Testis (tissue), 5 donors: ENCODE measurements at places on chromosomes 12 and 14. TPM values are rescaled to one million over a fixed set of nuclear protein-coding genes. Genes with fewer than 3 reads are reported as not detected.

SRP54 gene
- total RNA-seq: 132 TPM

KRT81 gene
- total RNA-seq: 0.74 TPM

RNASE1 gene
- 2,939 TPM for total RNA-seq

ITPR2 gene
- 56.9 TPM for total RNA-seq

SOAT2 gene
- total RNA-seq: not detected

FGD4 gene
- 90.2 TPM for total RNA-seq

WNT1 gene
- total RNA-seq: 1.4 TPM

SLC6A13 gene
- total RNA-seq: 3.5 TPM

PTPN21 gene
- total RNA-seq: 58.6 TPM

NKX2-1 gene
- 0.43 TPM for total RNA-seq

CCDC177 gene
- 1.9 TPM for total RNA-seq

- H3K36me3 ChIP-seq: no peaks in the 10 kb centered on the region
- H3K4me1 ChIP-seq: no peaks in the 10 kb centered on the region
- no peak for DNase-seq
- H3K27ac ChIP-seq: no peak overlapping the region
These were observed 79.9 kb downstream of the HEATR5A start for GRCh38 chr14:31340297-31341063.

- H3K27me3 ChIP-seq: no peaks in the 10 kb centered on the region
- H3K4me3 ChIP-seq: no peak overlapping the region
- H3K36me3 ChIP-seq: no peaks in the 10 kb centered on the region
- no peaks in the 10 kb centered on the region for H3K4me1 ChIP-seq
These were observed 14.6 kb upstream of the CACNB3 start for GRCh38 chr12:48803675-48804074.

DNA sequence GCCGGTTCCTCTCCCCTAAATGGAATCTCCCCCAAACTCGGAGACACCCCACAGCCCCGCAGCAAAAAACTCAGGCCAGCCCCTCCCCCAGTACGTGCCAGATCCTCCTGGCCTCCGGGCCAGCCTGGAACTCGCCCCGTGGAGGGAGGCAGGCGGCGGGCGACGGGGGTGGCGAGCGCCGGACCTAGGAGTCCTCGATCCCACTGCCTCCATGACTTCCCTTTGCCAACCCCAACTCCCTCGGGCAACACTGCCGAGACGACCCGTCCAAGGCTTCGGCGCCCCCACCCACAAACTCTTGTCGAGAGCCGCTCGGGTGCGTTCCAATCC, 400 bp downstream of the ADCY6 start:
- H3K27me3 ChIP-seq: no peaks in the 10 kb centered on the region
- peak overlapping the region; percentile 60 for H3K27ac ChIP-seq
- peak overlapping the region; percentile 77 for H3K4me3 ChIP-seq
- DNase-seq: no peak
- no peaks in the 10 kb centered on the region for H3K36me3 ChIP-seq

- H3K27me3 ChIP-seq: no peaks in the 10 kb centered on the region
- no peaks in the 10 kb centered on the region for H3K4me1 ChIP-seq
- no peak overlapping the region for H3K4me3 ChIP-seq
These were observed 272.4 kb upstream of the FOXG1 start for GRCh38 chr14:28494196-28494595.

- no peaks in the 10 kb centered on the region for H3K4me1 ChIP-seq
- H3K36me3 ChIP-seq: no peaks in the 10 kb centered on the region
- H3K4me3 ChIP-seq: no peak overlapping the region
- no peaks in the 10 kb centered on the region for H3K27me3 ChIP-seq
- no peak for DNase-seq
- no peak overlapping the region for H3K27ac ChIP-seq
These were observed 61.2 kb upstream of the ST8SIA1 start for GRCh38 chr12:22395666-22396065.

DNA sequence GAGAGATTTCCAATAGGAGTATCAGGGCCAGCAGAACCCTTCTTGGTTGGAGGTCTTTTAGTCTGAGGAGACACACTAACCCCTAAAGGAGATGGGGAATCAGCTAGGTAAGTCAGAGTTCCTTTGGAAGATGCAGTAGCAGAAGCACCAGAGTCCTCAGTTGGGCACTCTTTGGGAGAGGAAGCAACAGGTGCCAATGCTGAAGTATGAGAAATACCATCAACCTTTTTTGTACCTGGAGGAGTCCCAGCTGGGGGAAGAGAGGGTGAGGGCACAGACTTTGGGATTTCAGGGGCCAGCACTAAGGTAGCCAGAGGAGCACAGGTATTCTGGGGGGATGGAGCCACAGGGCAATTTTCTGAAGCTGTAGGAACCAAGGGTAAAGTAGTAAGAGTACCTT, 6.0 kb downstream of the NACA start:
- H3K4me1 ChIP-seq: peaks cover 51% of the 10 kb centered on the region
- H3K27me3 ChIP-seq: no peaks in the 10 kb centered on the region
- H3K36me3 ChIP-seq: no peaks in the 10 kb centered on the region
- no peak overlapping the region for H3K27ac ChIP-seq

DNA sequence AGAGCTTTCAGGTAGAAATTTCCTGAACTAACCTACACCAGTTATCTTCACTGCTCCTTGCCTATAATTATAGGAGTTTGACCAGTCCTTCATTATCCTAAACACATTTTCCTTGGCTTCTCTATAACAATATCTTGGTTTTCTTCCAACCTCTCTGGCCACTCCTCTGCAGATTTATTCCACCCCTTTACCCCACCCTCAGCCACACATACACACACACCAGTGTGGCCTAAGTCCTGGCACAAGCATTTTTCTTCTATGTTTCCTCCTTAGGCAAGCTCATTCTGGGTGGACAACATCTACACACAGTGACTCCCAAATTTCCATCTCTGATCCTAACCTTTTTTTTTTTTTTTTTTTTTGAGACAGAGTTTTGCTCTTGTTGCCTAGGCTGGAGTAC, 25.1 kb downstream of the CDK17 start:
- peaks cover 34% of the 10 kb centered on the region for H3K4me1 ChIP-seq
- H3K27me3 ChIP-seq: no peaks in the 10 kb centered on the region
- no peak for DNase-seq
- no peak overlapping the region for H3K27ac ChIP-seq
- no peaks in the 10 kb centered on the region for H3K36me3 ChIP-seq
- H3K4me3 ChIP-seq: no peak overlapping the region

GRCh38 chr14:60184146-60184904, 19.1 kb upstream of the DHRS7 start:
- no peaks in the 10 kb centered on the region for H3K36me3 ChIP-seq
- DNase-seq: no peak

DNA sequence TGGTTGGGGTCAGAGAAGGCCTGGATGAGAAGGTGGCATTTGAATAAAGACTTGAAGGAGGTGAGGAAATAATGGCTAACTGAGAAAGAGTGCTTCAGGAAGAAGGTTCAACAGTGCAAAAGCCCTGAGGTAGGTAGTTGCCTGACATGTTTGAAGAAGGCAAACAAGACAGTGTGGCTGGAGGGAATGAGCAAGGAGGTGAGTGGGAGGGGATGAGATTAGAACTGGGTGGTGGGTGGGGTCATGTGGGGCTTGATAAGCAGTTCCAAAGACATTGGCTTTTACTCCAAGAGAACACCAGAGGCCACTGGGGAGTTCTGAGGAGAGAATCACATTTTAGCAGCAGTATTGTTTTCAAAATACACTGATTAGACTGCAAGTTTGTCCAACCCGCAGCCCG, 50.5 kb downstream of the HSPB8 start:
- no peaks in the 10 kb centered on the region for H3K36me3 ChIP-seq
- DNase-seq: no peak
- no peak overlapping the region for H3K27ac ChIP-seq
- no peaks in the 10 kb centered on the region for H3K4me1 ChIP-seq

GRCh38 chr12:108846290-108846701, 11.1 kb downstream of the SSH1 start:
- DNase-seq: no peak
- no peaks in the 10 kb centered on the region for H3K36me3 ChIP-seq
- no peaks in the 10 kb centered on the region for H3K27me3 ChIP-seq

DNA sequence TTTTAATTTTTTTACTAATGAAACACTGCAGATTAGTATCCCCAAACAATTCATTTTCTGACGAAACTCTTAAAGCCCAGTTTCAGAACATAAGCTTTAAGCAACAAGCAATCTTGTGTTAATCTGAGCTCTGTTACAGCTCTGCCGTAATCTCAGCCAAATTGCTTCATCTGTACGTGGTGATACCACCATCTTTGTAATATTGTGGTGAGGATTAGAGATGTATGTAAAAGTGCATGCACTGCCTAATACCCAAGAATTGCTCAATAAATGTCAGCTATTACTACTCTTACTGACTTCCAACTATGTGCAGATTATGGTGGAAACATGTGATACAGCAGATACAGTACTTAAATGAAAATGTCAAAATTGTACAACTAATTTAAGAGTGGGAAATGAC, 1.8 kb downstream of the AKAP5 start:
- no peaks in the 10 kb centered on the region for H3K36me3 ChIP-seq
- no peak overlapping the region for H3K4me3 ChIP-seq
- DNase-seq: no peak
- H3K27ac ChIP-seq: no peak overlapping the region
- H3K27me3 ChIP-seq: no peaks in the 10 kb centered on the region

- no peaks in the 10 kb centered on the region for H3K36me3 ChIP-seq
- no peak overlapping the region for H3K4me3 ChIP-seq
- H3K27ac ChIP-seq: no peak overlapping the region
- H3K27me3 ChIP-seq: no peaks in the 10 kb centered on the region
These were observed 459.7 kb downstream of the GXYLT1 start for GRCh38 chr12:41684997-41685396.

DNA sequence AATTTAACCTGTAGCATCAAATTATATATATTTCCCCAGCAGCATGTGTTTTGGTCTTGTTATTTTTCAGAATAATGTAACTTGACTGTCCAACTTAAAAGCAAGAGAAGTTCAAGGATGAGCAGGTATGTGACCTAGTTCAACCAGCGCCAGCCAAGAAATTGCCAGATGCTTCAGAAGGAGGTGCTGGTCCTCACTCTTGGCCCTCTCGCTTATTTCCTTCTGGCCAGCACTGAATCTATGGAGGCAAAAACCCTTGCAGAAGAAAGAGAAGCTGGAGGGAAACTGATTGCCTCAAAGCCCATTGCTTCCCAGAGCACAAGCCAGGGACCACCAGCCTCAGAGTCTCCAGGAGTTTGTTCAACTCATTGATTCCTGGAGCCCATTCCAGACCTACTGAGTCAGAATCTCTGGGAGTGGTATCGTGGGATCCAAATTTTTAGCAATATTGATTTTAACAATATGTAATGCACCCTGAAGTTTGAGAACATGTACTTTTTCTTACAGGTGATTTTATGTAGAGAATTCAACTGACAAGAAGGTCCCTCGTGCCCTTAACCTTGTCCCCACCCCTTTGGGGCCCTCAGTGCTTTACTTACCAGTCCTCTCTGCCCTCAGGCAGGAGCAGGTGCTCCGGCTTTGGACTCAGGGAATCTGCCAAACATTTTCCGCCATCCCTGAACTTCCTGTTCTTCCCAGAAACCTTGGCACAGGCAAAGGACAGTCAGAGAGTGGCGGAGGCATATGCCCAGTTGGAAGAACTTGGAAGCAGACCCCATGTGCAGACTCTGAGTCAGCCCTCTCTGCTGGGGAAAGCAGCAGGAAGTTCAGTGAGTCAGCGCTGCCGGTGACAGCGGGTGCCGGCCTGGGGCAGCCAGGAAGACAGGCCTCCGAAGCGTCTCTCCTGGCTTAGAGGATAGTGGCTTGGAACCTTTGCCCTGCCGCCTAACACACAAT, 10.4 kb downstream of the BEST3 start:
- no peaks in the 10 kb centered on the region for H3K36me3 ChIP-seq
- H3K4me3 ChIP-seq: no peak overlapping the region
- H3K27ac ChIP-seq: no peak overlapping the region
- peak; percentile 19 for DNase-seq
- H3K4me1 ChIP-seq: no peaks in the 10 kb centered on the region

GRCh38 chr12:10142976-10143589, 13.1 kb upstream of the CLEC7A start:
- H3K36me3 ChIP-seq: no peaks in the 10 kb centered on the region
- no peaks in the 10 kb centered on the region for H3K4me1 ChIP-seq
- H3K4me3 ChIP-seq: no peak overlapping the region
- no peak for DNase-seq
- no peak overlapping the region for H3K27ac ChIP-seq

DNA sequence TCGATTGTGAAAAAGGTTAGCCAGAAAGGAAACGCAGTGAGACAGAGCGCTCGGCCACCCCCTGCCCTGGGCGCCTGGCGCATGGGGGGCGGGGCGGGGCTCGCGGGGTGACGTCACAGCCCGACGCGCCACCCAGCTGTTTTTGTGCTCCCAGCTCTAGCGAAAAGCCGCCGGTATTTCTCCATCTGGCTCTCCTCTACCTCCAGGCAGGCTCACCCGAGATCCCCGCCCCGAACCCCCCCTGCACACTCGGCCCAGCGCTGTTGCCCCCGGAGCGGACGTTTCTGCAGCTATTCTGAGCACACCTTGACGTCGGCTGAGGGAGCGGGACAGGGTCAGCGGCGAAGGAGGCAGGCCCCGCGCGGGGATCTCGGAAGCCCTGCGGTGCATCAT, at the start of gene GABARAPL1:
Gene GABARAPL1 (plus strand): TSS at position 139 of the 393 bp plus-strand sequence. CDS start 253 bp downstream, at position 392.
- no peaks in the 10 kb centered on the region for H3K36me3 ChIP-seq
- H3K4me3 ChIP-seq: peak within 1 kb of the TSS; percentile 99
- no peaks in the 10 kb centered on the region for H3K27me3 ChIP-seq
- DNase-seq: peak; percentile 91

- no peaks in the 10 kb centered on the region for H3K27me3 ChIP-seq
- no peaks in the 10 kb centered on the region for H3K36me3 ChIP-seq
- H3K27ac ChIP-seq: no peak overlapping the region
- peaks cover 38% of the 10 kb centered on the region for H3K4me1 ChIP-seq
- no peak for DNase-seq
- H3K4me3 ChIP-seq: no peak overlapping the region
These were observed 30.4 kb downstream of the FBXO34 start for GRCh38 chr14:55301437-55302121.

DNA sequence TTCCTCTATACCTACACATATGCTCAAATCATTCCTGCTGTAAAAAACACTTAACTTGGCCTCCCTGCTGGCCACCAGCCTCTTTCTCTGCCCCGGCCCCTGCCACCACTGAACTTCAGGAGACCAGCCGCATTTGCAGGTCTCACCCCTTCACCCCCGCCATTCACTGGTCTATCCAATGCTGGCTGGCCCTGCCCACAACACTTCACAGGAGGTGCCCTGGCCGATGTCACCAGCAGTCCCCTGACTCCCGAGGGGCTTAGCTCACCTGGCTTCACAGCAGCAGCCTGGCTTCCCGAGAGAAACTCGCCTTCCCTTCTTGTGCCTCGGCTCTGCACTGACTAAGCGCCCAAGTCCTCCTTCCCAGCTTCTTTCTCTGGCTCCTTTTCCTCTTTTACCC, 7.5 kb downstream of the AK7 start:
- H3K4me1 ChIP-seq: no peaks in the 10 kb centered on the region
- no peaks in the 10 kb centered on the region for H3K36me3 ChIP-seq
- no peak overlapping the region for H3K4me3 ChIP-seq

GRCh38 chr12:12899530-12900380, 8.4 kb downstream of the GPRC5A start:
- H3K4me3 ChIP-seq: no peak overlapping the region
- H3K27ac ChIP-seq: no peak overlapping the region
- no peak for DNase-seq
- H3K36me3 ChIP-seq: no peaks in the 10 kb centered on the region
- peaks cover 14% of the 10 kb centered on the region for H3K4me1 ChIP-seq
- H3K27me3 ChIP-seq: no peaks in the 10 kb centered on the region
